ENCODE measurements at places on chromosomes 7 and 10.

DNA sequence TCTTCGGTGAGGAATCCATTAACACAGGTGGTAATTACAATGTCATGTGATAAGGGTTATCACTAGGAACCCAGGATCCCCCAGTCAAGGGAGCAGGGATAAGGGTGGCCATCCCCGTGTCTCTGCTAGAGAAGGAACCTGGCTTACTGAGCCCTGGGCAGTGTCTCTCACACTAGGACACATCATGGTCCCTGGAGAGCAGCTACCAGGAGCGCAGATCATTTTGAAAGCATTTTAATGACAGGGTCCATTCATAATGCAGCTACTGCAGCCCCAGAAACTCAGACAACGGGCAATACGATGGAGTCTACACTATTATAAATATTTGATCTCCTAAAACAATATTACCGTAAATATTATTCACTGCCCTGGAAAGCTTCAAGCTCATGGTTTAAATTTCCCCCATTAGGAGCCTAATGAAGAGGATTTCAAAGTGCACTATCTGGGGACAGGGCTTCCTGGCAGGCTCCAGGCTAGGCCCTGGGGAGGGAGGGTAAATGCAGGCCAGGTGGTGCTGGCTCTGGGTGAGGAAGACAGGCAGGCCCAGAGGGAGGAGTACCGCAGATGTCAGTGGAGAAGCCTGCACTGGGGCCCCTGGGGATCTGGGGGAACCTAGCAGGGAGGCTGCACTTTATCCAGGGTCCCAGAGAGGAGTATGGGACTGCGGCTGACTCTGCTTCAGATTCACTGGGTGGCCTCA lies 52.6 kb upstream of the LOXL4 start:
- DNase-seq = no peak

DNA sequence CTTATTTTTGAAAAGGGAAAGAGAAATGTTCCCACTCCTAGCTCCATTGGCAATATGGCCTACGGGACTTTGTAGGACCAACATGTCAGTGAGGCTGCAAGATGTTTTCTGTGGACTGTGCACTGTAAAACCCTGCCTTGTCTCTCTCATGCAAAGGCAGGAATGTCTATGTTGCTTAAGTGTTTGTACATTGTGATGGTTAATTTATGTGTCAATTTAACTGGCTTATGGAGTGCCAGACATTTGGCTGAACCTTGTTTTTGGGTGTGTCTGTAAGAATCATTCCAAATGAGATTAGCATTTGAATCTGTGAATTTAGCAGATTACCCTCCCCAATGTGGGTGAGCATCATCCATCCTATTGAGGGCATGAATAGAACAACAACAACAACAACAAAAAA lies 4.1 kb upstream of the PCLO start:
- no peak for DNase-seq

DNA sequence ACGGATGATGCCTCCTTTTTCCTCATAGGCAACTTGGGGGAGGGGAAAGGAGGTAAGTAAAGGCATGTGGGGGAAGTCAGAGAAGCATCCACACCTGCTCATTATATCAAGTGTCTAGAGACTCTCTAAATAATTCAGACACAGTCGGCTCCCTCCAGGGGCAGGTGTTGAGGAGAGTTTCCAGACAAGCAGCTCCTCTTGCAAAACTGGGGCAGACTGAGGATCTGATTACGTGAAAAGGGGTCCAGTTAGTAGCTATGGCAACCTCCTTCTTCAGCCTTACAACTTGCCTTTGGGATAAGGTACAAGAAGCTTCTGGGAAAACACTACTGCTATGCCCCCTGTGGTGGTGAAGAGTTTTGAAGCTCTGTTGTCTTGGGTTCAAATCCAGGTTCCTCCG lies 39.0 kb upstream of the SORBS1 start:
- DNase-seq = no peak

DNA sequence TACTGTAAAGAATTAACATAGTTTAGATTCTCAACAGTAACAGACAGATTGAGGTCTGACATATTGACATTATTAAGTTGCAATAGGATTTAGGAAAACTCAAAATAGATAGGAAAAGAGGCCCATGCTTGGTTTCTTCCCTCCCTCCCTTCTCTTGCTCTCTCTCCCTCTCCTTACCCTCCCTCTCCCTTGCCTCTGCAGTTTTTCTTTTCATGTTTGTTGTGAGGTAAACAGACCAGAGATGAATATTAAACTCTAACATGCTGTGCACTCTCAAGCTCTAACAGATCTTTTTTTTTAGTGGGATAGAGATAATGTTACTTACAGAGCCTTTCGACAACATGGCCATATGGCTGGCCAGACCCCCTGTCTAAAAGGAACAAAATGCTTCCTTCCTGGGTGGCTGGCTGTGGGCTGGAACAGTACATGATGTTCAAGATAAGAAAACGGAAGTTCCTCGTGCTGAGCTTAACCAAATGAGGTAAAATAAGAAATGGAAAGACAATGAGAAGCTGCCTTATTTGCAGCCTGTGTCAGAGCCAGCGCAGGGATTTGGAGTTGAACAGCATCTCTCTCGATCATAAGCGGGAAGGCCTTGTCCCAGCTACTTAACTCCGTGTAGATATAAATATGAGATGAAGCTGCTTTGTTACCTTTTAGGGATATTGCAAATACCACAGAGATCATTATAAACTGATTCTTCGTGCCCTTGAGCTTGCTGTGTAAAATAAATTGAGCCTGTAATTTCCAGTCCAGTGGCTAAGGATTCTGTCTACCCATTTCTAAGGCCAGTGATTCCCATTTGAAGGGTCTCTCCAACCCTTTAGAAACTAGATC lies 391.9 kb upstream of the NPVF start:
- DNase-seq = no peak

DNA sequence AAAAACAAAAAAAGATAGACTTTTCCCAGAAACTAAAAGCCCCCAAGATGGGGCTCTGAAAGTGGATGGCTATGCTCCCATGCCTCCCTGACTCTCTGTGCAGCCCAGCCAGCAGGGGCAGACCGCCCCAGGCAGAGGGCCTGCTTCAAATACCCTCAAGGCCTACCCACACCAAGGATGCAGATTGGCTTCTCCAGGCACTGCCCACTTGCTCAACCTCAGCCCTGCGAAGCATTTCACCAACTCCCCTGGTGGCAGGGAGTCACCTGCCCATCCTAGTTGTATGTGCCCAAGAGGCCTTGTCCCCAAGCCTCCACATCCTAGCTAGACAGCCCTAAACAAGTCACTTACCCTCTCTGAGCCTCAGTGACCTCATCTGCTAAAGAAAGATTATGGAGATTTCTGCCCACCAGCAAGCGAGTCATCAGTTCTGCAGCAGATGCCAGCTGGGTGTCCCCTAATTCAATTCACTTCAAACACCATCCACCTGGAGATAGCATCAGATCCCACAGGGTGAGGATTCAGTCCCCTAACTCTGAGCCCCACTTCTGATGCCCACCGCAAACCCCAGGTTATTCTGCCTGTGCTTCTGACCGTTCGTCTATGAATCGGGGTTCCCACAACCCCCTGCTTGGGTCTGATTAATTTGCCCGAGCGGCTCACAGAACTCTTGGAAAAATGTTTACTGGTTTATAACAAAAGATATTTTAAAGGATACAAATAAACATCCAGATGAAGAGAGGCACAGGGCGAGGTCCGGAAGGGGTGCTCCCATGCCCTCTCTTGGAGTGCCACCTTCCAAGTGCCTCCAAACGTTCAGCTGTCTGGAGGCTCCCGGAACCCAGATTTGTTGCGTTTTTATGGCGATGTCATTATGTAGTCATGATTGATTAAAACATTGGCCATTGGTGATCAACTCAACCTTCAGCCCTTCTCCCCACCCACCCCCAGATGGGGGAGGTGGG lies 18.6 kb upstream of the ZMIZ1 start:
- DNase-seq = no peak

- DNase-seq = no peak
Measured at GRCh38 chr10:97134110-97134509, 51.6 kb downstream of the SLIT1 start.

- no peak for DNase-seq
Measured at GRCh38 chr7:81562581-81562980, 207.3 kb downstream of the HGF start.

GRCh38 chr10:73910401-73910763 lies 550 bp upstream of the PLAU start:
- no peak for DNase-seq

DNA sequence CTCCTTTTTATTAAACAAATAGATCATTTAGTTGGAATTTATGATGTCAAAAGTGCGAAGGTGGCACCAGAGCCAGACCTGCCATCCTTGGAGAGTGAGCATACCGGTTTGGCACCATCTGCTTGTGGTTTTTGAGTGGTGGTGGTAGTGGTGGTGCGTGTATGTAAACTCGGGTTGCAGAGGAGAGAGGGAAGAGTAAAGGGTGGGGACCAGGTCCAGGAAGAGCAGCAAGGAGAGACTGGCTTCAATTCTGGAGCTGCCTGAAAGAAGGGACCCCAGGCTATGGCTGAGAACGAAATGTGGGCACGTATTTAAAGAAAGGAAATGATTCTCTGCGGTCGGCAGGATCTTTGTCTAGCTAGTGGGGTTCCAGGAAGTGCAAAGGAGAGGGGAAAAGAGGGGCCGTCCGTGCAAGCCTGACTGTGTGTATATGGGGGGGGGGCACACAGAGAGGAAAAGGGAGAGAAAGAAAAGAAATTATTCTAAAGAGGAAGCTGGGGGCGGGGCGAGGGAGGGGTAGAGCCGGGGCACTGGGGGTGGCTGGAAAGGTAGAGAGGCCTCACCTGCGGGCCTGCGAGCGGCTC lies 448 bp upstream of the GOLGA7B start:
- DNase-seq = no peak

- DNase-seq = no peak
Measured at GRCh38 chr7:131657881-131658280, 101.5 kb upstream of the PODXL start.

- DNase-seq = no peak
Measured at GRCh38 chr7:68424658-68425297, 1173.5 kb upstream of the AUTS2 start.

GRCh38 chr10:34145715-34146114 lies 669.4 kb downstream of the PARD3 start:
- DNase-seq = no peak

- no peak for DNase-seq
Measured at GRCh38 chr7:151231080-151231479, 1.2 kb upstream of the CHPF2 start.

DNA sequence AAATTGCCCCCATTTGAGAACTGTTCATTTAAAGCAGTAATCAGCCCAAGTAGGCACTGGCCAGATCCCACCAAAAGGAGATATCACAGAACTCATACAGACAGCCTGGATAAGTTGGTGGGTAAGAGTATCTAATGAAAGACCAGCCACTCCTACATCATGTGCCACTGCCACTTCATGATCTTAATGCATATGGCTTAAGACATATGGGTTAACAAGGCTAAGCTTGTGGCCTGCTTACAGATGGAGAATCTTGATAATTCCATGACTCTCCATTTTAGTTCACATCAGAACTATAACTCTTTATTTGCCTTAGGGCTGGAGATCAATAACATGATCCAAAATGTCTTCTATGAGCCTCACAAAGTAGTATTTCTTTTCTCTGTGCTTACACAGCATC lies 6.8 kb upstream of the IFIT1B start:
- no peak for DNase-seq

- DNase-seq = no peak
Measured at GRCh38 chr7:15561835-15562234, at the start of gene AGMO. Gene AGMO, minus strand, starts transcription at chr7:15562015.

DNA sequence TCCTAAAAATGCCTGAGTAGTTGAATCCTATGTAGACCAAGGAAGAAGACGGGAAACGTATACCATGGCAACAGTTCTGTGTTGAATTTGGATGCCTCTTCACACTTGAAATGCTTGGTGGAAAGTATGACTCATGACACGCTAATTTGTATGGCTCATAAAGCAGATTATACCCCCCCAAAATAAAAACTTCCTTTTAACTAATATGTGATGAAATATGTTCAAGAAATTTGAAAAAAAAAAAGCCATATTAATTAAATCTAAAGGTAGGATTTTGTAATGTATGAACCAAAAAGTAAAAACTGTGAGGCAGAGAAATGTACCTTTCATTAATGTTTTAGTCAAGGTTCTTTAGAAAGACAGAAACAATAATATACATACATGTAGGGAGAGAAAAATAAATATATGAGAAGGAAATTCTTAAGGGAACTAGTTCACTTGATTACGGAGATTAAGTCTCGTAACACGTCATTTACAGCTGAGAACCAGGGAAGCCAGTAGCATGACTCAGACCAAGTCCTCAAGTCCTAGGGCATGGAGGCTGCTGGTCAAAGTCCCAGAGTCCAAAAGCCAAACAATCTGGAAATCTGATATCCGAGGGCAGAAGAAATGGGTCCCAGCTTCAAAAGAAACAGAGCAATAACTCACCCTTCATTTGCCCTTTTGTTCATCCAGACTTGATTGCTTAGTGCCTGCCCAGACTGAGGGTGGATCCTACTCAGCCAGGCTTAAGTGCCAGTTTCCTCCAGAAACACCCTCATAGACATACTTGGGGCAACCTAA lies 485.1 kb downstream of the SEMA3D start:
- DNase-seq = no peak

DNA sequence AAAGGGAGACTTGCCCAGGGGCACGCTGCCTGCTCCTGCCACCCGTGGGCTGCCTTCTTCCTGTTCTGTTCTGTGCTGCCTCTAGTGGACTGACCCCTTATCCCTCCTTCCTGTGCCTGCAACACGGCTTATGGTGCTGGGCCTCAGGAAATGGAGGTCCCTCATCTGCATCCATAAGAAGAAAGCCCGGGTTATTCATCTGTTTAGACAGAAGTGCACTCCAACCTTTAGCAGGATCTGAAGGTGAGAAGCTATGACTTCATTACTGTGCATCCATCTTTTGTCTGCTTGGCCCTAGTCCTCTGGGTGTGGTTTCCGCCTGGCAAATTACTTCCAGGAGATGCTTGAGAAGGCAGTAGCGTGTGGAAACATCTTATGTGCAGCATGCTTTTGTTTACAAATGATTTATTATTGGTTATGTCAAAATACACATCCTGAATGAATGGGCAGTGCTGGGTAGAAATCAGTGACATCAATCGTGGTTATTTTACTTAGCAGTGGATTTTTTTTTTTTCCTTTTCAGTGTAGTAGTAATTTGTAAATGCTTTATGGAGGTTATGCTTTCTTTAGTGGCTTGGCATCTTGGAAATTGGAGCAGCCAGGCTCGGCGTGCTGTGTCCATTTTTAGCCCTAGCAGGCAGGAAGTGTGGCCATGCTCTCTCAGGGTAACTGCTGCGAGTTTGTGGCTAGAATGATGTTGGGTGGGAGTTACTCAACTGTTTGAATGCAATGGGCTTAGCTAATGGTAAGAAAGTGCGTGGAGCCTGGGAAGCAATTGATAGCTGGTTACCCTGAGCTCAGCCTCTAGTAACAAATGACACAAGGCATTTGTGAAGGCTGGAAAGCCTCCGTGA lies 12.7 kb downstream of the PTPRE start:
- DNase-seq = no peak

- no peak for DNase-seq
Measured at GRCh38 chr7:38367301-38367890, 94.0 kb upstream of the TARP start.

DNA sequence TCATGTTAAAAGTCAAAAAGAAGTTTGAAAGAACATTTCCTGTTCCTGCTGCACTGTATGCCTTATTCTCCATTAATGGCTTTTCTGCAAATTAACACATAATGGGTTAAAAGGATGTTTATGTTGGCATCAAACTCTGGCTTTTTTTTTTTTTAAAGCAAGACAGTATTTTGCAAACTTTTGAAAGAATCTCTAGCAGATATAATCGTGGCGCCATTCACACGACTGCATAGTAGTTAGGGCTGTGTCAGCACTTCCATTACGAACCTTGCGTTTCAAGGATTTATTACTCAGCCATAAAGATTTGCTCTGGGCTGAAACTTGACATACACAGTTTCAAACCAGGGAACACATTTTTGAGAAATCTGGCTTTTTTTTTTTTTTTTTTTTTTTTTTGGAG lies 207.8 kb downstream of the DYNC1I1 start:
- DNase-seq = no peak
